ENCODE measurements at places on chromosomes 7 and 10.
A peak's percentile ranks its signal among the peaks of the same experiment; 100 is the strongest.

DNA sequence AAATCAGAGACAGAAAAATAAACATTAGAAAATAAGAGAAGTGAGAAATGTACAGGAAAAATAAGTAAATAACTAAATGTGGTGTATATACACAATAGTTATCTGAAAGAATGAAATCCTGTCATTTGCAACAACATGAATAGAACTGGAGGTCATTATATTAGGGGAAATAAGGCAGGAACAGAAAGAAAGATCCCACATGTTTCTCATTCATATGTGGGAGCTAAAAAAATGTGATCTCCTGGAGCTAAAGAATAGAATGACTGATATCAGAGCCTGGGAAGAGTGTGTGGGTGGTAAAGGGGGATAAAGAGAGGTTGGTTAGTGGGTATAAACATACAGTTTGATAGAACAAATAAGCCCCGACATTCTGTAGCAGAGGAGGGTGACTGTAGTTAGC, 27.3 kb downstream of the PLXDC2 start:
- no peak for DNase-seq

- no peak for DNase-seq
Measured at GRCh38 chr7:18228686-18229085, 201.0 kb upstream of the PRPS1L1 start.

DNA sequence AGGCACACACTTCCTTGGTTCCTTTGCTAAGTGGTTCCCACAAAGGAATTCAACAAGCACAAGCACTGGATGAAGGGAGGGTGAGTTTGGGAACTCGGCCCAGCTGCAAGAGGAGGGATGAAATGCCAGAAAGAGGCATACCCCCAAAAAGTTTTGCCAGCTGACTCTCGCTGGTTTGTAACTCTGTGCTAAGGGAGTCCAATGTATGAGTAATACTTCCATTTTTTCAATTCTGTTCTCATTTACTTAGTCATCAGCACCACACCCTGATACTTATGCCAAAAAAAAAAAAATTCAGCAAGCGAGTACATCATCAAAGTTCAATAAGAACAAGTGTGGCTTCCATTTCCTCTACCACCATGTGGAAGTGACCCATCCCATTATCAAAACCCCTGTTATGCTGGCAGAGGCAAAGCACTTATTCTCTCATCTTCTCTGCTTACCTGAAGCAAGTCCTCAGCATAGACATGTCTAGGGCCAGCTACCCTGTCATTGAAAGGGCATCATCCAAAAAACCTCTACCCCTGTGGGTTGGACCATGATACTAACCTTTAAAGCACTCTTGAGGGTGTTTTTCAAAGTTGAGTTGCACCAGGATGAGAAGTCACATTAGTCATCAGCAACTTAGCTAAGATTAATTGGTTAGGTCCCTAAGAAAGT, 6.9 kb upstream of the HYCC1 start:
- no peak for DNase-seq

DNA sequence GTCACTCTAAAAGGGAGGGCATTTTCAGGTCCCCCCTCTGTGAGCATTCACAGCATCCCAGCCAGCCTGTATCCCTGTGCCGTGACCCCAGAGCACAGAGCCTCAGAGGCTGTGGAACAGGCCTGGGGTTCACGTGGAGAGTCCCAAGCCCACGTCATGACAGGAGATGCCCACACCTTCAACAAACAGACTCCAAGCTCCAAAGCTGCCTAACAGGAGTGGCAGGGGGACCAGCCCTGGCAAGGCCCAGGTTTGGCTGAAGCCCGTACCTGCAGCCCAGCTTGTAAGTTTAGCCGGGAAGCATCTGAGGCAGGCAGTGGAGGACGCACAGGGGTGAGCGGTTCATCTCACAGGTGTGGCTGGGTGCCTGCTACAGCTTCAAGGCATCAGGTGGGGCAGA, 33.5 kb downstream of the LHPP start:
- DNase-seq: no peak

DNA sequence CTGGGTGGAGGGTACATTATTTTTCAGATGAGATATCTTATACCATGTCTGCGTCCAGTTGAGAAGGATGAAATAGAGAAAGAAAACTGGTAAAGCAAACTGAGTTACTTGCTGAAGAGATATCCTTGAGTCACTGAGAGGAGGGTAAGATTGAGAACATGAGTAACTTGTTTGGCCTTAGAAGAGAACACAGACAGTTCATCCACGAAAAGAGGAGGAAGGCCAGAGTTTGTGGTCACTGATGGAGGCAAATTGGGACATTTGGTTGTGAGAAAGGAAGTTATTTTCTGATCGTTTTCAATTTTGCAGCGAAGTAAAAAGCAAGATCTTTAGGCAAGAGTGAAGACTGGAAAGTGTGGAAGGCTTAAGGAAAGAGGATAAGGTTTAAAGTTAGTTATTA, 15.6 kb downstream of the MBL2 start:
- no peak for DNase-seq

DNA sequence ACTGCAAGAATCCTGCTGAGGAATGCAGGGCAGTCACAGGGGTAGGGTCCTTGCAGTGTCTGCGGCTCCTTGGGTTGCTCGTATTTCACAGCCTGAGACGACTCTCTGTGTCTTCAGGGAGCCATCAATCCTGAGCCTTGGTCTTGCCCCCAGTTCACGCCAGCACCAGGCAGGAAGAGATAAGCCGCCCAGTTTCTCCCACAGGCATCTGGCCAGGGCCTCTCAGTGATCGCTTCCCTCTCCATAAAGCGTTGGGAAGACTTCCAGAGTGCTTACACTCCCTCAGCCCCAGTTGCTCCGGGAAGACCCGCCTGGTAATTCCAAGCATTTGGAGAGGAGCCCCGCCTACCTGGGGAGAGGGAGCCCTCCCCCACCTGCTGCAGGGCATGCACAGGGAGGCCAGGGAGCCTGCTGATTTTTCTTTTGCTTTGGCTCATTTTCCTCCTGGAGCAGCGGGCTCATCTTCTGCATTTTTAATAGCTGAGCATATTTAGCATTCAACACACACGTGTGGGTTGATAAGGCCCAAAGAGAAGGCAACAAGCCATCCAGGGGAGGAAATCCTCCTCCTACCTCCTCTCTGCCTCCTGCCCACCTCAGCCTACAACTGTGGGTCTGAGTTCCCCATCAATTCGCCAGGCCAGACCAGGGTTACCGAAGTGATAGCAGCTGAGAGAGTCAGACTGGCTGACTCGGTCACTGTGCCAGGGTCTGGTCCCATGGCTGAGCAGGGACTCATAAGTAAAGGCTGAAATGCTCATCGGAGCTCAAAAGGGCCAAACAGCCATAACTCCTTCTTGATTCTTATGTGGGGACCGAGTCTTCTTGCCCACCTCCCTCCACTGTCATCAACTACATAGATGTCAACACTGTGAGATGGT, 74.4 kb upstream of the EFCAB10 start:
- DNase-seq: peak; percentile 86

DNA sequence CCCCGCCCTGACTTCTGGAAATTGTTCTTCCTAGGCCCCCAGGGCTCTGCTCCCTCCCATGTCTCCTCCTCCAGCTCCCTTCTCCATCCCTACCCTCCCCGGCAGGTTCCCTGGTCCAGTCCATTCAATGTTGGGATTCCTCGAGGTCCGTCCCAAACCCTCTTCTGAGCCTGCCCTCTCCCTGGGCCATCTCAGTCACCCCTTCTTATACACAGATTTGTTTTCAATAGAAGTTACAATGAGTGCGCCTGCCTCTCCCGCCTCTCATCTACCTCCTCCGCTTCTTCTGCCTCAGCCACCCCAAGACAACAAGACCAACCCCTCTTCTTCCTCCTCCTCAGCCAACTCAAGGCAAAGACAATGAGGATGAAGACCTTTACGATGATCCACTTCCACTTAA, 67.9 kb downstream of the OAT start:
- DNase-seq: no peak

- DNase-seq: no peak
Measured at GRCh38 chr10:118256825-118257570, 85.1 kb downstream of the FAM204A start.

DNA sequence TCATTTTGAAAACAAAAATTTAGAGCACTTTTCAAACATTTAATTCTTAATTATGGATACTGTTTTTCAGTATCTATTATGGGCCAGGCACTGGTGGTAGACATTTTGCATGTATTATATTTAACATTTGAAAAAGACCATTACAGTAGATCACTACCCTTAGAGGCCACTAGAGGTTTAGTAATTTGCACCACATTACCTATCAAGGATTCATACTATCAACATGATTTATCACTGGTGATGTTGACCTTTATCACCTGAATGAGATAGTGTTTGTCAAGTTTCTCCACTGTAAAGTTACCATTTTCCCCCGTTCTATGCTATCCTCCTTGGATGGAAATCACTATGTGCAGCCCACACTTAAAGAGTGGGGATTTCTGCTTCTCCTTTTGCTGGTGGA, 4.4 kb upstream of the SNX13 start:
- no peak for DNase-seq

DNA sequence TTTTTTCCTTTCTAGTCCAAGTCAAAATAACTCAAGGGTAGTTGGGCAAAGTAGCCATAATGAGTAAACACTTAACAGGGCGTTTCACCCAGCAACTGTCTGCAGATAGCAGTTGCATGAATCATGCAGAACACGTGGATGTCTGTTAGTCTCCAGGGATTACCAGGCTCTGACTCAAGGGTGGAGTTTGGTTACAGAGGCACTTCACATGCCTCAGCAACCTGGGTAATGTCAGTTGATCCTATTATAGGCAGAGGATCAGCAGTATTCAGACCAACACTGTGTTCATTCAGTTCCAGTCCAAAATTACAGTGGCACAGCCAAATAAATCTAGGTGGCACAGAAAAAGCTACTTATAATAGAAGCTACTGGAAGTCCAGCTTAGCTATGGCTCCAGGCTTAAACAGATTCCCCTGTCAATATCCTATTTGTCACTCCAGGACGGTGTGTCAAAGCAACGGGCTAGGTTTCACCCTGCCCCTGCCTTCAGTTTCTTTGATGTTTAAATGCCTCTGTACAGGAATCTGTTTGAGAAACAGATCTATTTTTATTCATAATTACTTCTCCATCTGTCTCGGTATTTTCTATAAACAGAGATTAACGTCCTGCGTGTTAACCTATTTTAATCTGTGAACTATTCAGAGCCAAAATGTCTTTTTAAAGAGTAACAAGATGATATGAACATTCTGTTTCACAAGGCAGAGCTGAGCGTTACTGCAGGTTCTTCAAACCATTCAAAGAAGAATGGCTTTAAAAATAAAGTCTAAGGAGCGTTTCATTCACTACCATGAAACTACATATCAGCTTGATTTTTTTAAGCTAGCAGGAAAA, 162.6 kb upstream of the AKR1E2 start:
- no peak for DNase-seq

DNA sequence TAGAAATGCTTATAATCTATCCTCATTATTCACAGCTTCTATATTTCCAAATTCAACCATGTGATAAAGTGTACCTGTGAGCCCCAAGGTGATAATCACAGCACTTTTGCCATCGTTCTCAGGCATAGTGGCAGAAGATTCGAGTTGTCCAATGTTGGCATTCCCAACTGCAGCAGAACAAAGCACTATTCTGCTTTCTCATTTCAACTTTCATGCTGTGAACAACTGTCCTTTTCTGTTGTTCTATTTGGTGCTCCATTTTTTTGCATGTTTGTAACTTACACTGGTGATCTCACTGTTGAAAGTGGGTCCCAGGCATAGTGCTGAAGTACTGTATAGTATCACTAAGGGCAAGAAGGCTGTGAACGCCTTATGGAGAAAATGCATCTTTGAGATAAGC, 438.2 kb downstream of the PAXIP1 start:
- no peak for DNase-seq

DNA sequence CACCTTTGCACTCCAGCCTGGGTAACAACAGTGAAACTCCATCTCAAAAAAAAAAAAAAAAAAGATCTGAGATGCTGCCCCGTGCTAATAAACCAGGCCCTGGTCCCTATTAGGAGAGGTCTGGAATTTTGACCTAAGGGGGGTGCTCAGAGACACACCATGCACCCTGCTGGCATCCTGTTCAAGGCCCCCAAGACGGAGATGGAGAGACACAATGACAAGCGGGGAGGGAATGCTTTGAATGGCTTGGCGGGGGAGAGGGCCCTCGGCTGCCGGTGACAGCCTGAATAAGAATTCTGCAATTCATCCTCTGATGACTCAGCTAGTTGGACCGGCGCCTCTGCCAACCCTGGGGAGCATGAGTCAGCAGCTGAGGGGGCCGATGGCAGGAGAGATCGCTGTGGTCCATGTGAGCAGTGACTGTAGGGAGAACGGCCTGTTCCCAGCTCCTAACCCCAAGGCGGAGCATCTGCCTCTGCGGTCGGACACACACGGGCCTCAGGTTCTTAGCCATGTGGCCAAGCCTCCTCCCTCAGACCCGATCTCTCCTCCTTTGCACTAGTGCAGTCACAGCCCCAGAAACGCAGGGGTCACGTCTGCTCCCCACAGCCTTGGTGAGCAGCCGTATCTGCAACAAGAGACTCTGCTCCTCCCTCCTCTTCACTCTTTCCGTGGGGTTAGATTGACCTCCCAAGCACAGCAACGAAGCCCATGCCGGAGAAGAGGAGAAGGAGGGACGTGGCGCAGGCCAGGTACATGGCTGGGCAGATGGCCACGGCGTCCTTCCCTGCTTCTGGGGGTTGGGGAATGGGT, 14.9 kb downstream of the TRIM56 start:
- no peak for DNase-seq

DNA sequence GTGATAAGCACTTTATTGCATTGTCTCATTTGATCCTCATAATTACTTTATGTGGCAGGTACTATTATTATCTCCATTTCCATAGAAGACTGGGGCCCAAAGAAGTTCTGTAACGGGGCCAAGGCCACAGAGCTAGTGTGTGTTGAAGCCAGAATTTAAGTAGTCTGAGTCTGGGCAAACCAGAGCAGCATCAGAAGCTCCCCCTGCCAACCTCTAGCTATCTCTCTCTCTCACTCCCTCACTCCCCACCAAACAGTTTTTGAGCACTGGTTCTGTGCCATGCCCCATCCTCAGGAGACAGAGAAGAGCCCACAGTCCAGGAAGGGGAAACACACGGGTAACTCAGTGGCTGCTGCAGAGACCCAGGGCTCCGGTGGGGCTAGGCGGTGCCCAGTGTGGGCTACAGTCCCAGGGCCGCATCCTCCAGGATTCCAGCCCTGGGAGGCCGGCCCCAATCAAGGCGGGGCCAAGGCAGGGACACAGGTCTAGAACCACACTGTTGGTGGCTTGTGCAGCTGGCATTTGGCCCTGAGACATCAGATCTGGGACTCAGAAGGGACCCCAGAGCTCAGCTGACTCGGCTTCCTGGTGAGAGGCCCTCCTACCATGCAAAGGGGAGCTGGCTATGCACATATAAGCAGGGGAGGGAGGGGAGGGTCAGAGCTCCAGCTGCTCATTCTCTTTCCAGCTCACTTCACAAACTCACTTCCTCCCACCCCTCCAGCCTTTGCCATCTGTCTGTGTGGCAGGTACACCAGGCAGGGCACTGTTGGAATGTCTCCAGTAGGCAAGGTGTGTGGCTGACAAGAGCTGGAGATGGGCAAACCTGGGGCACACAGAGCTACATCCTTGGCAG, 34.4 kb downstream of the COL13A1 start:
- DNase-seq: no peak

DNA sequence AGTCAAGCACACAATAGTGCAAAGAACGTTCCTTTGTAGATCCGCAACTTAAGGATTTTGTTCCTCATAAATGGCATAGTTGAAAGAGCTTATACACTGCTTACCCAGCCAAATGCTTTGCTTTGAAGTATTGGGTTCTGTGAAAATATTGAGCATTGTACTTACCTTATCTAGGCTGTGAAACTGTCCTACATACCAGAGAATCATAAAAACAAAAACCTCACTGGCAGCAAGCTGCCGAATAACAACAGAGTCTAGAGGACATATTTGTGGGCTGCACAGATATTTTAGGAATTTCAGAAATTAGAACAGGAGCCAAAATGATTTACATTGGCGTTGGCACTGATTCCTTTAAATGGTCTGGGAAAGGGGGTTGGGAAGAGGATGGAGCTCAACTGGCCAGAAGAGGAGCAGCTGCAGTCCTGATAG, 174.8 kb downstream of the RTKN2 start:
- no peak for DNase-seq
